Adrenal gland (tissue), 19 donors: ENCODE measurements at places on chromosomes 7 and 10. TPM values are rescaled to one million over a fixed set of nuclear protein-coding genes. Genes with fewer than 3 reads are reported as not detected.

DNA sequence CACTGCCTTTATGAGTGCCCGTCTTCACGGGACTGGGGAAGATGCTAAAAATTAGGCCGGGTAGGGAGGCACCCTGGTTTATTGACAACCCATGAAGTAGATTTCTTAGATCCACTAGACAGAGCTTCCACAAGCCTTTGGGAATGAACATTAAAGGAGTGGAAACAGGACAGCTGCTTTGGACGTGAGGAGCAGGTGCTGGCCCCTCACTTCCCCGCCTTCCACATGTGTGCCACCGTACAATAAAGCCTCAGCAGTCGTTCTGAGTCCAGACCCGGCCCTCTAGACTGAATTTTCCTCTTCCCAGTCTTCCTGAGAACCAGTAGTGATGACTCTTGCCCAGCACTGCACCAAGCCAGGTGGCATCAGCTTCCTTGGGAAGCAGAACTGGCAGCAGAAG lies 282.4 kb downstream of the CELF2 start:
- no peak overlapping the region for H3K4me3 ChIP-seq
- no peak for DNase-seq
- no peaks in the 10 kb centered on the region for H3K4me1 ChIP-seq
- no peaks in the 10 kb centered on the region for H3K27me3 ChIP-seq
- H3K27ac ChIP-seq = no peak overlapping the region

GRCh38 chr7:38773430-38773829 lies 135.6 kb downstream of the VPS41 start:
- H3K27ac ChIP-seq = no peak overlapping the region
- H3K4me3 ChIP-seq = no peak overlapping the region
- no peaks in the 10 kb centered on the region for H3K36me3 ChIP-seq
- no peaks in the 10 kb centered on the region for H3K27me3 ChIP-seq
- H3K4me1 ChIP-seq = peaks cover 8% of the 10 kb centered on the region
- no peak for DNase-seq

- H3K4me3 ChIP-seq = no peak overlapping the region
- no peaks in the 10 kb centered on the region for H3K36me3 ChIP-seq
- no peaks in the 10 kb centered on the region for H3K27me3 ChIP-seq
These were observed 18.8 kb upstream of the MINDY3 start for GRCh38 chr10:15879058-15879457.

GRCh38 chr7:119522263-119522662 lies 750.7 kb upstream of the KCND2 start:
- no peak overlapping the region for H3K27ac ChIP-seq
- H3K36me3 ChIP-seq = no peaks in the 10 kb centered on the region
- H3K4me3 ChIP-seq = no peak overlapping the region

- H3K27ac ChIP-seq = no peak overlapping the region
- no peaks in the 10 kb centered on the region for H3K36me3 ChIP-seq
- H3K4me1 ChIP-seq = no peaks in the 10 kb centered on the region
- no peak overlapping the region for H3K4me3 ChIP-seq
These were observed 16.6 kb upstream of the AFAP1L2 start for GRCh38 chr10:114420811-114421485.

DNA sequence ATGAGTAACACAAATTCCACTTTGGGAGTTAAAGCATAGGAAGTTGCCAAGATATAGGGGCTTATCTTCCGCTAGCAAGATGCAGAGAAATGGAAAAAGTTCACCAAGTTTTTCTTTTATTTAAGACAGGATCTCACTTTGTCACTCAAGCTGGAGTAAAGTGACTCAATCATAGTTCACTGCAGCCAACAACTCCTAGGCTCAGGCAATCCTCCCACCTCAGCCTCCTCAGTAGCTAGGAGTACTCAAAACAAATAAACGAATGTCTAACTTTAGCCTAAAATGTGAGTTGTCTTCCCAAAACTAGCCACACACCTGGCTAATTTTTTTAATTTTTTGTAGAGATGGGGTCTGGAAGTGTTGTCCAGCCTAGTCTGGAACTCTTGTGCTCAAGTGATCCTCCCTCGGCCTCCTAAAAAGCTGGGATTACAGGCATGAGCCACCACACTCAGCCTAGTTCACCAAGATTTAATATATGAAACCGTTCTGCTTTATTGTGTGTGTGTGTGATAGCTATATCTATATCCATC lies 9.9 kb downstream of the VIM start:
- peaks cover 10% of the 10 kb centered on the region for H3K4me1 ChIP-seq
- no peak overlapping the region for H3K27ac ChIP-seq
- H3K4me3 ChIP-seq = no peak overlapping the region
- H3K27me3 ChIP-seq = no peaks in the 10 kb centered on the region

CABCOCO1 gene
- not detected for total RNA-seq
